ENCODE measurements at places on chromosomes 5 and 9.

GRCh38 chr5:60578315-60578714 lies 121.7 kb downstream of the DEPDC1B start:
- DNase-seq, result no peak

- no peak for DNase-seq
Observed at GRCh38 chr5:180311216-180311615, 19.3 kb upstream of the MAPK9 start.

- DNase-seq, result no peak
Observed at GRCh38 chr9:6562871-6563430, 82.6 kb downstream of the GLDC start.

- no peak for DNase-seq
Observed at GRCh38 chr5:172142709-172143215, 45.3 kb downstream of the STK10 start.

GRCh38 chr5:110815916-110816605 lies 77.3 kb downstream of the SLC25A46 start:
- DNase-seq, result no peak

DNA sequence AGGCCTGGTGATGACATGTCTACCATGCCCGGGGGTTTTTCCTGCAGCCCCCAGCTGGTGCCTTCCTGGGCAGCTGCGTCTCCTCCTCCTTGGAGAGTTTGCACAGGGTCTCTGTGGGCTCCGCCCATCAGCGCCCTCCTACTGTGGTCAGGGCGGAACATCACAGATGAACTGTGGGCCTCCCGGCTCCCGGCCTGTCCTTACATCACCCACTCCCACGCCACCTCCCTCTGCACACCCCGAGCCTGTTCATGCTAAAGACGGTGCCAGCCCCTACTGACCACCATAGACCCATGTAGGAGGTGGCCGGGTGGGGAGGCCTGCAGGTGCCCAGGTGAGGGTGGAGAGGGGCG lies 12.6 kb downstream of the GPSM1 start:
- no peak for DNase-seq

- no peak for DNase-seq
Observed at GRCh38 chr5:172111852-172112225, 76.2 kb downstream of the STK10 start.

DNA sequence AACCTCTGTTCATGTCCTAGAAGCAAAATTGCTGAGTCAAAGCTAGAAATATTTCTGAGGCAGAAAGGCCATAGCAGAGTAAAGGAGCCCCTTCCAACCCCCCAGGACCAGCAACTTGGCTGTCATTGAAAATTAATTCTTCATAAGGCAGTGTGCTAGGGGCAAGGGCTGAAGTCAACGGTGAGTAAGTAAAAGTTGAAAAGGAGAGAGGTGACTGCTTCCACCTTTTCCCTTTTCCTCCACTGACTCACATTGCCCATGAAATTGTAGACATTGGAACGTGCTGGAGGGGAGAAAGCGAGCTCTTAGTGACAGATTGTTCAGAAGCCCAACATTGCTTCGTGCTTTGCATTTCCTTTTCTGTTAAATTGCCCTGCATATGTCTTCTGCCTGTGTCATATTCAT lies 19.1 kb downstream of the GLRA1 start:
- DNase-seq, result no peak

DNA sequence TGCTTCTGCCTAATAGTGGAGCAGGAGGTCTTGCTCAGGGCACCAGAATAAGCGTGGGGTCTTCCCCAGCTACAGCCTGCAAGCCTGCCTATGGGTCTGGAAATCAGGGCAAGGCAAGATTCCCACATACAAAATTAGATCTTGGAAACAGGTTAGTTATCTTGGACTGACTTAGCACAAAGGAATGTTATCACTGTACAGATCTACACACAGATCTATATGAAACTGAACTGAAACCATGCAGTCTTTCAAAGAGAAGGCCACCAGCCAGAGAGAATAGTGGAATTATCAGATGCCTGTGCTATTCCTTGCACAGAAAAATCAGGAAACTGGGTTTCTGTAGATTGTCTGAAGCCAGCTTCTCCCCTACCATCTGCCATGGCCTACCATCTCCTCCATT lies 585.7 kb downstream of the ACTL7B start:
- no peak for DNase-seq

- DNase-seq, result no peak
Observed at GRCh38 chr9:3455094-3455493, 70.7 kb downstream of the RFX3 start.

DNA sequence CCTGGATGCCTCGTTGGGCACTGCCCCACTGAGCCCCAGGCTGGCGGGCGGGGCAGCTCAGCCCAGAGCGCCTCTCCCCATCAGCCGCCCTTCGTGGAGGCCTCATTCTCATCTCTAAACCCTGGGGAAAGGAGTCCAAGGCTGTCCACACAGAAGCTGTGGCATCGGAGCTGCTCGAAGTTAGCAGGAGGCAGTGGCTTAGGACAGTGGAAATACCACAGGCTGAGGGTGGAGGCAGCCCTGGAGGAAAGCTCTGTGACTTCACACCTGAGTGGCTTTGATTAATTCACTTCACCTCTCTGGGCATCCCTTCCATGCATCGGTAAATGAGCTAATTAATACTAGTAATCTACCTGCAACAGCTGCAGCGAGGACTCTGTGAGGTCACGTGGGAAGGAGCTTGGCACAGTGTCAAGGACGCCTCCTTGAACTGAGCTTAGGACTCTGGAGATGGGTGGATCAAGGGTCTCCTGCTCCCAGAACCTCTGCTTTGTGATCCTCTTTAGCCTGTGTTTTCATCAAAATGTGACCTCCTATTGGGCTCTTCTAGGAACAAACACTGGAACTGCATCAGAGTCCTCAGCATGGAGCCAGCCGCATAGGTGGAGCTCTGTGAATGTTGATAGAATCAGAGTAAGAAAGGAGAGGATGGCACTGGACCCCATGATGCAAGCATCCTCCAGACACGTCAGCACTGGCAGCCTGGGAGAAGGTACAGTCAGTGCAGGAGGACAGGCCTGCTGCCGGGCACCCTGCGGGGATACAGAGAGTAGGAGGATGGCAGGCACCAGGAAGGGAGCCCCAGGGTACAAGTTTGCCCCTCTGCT lies 842 bp upstream of the ANGPTL2 start:
- DNase-seq, result no peak

- DNase-seq, result no peak
Observed at GRCh38 chr5:138441221-138441620, 2.4 kb downstream of the REEP2 start.

Measured in anterior cingulate cortex (tissue), 58 donors.